Foreskin fibroblast (primary cell): ENCODE measurements at places on chromosomes 6 and 20.

GRCh38 chr6:3382326-3383279 is 74.2 kb downstream of the SLC22A23 start:
- DNase-seq = no peak

- peak; percentile 42 for DNase-seq
Observed at GRCh38 chr6:18507561-18507960, 120.4 kb downstream of the RNF144B start.

DNA sequence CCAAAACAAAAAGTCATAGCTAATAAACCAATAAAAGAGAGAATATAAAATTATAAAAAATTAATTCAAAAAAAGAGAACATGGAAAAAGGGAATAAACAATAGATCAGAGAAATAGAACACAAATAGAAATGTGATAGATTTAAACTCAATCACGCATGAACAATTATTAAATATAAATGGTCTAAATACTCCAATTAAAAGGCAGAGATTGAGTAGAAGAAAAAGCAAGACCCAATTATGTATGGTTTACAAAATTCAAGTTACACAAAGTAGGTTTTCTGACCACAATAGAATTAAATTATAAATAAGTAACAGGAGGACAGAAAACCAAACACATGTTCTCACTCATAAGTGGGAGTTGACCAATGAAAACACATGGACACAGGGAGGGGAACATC is 36.4 kb upstream of the MAN1A1 start:
- DNase-seq = no peak

DNA sequence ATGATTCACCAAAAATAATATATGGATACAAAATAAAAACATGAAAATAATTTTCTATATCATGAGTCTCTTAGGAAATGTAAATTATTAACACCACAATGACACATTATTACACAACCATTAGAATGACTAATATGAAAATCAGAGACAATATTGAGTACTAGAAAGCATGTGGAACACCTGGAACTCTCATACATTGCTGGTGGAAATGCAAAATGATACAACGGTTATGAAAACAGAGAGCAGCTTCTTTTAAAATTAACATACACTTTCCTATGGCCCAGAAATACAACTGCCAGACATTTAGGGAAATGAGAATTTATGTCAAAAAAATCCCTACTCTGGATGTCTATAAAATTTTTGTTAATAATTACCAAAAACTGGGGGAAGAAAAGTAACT is 853.3 kb upstream of the MAN1A1 start:
- no peak for DNase-seq

DNA sequence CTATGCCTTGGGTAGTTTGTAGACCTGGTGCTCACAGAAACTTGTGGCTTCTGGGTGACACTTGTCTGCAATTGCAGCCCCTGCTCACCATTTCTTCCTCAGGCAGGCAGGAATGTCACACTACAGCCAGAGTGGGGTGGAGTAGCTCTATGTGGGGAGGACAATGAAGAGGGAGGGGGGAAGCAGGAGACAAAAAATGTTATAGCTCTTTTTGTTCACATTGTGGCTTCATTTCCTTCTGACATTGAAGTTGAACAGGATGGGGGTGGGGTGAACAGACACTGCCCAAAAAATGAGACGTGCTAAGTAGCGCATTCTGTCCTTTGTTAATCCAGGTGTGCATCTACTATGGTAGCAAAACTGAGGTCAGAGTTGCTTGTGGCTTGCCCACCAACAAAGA is at the start of gene THEMIS:
Gene THEMIS, minus strand, starts transcription at position 124 of the 400 bp plus-strand sequence. CDS start 126 bp downstream, outside the sequence.
- DNase-seq = no peak

GRCh38 chr6:141110481-141110880 is 1022.2 kb upstream of the GJE1 start:
- DNase-seq = peak; percentile 53

DNA sequence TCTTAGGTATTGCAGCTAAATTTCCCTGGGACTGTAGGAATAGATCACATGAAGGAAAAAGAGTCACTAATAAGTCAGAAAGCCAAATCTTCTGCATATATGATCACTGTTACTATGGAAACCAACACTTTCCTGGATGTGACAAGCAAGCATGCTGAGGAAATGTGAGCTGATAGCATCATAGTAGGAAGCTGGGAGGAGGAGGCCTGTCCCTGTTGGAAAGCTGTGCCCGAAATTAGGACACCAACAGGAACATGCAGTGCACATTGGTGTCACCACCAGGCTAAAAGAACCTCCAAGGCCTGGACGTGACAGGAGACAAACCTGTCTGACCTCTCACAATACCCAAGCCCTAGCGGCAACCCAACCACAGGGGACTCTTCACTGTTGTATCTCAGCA is 181.9 kb upstream of the PCSK2 start:
- DNase-seq = no peak

- DNase-seq = no peak
Observed at GRCh38 chr6:170512249-170512648, 40.9 kb downstream of the PSMB1 start.

DNA sequence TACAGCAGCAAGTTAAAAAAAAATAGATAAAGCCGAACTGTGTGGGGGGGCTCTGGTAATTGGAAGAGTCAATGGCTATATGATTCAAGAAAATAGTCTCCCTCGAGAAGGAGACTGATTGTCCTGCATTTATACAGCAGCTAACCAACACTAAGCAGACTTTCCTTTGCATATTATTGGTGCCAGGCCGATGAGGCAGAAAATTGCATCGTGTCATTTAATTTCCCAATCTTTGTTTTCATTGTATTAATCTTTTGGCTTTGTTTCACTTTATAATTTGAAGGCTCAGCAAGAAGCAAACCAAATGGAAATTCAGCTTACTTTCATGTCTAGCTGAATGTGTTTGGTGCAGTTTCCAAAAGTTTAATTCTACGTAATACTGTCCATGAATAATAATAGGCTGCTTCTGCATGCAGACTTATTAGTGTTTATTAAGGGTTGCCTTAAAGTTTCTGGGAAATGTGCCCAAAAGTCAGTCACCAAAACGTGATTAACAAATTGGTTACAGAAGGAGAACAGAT is 258.5 kb downstream of the HACE1 start:
- peak; percentile 21 for DNase-seq

GRCh38 chr20:49677777-49678758 is 35.6 kb downstream of the B4GALT5 start:
- no peak for DNase-seq

DNA sequence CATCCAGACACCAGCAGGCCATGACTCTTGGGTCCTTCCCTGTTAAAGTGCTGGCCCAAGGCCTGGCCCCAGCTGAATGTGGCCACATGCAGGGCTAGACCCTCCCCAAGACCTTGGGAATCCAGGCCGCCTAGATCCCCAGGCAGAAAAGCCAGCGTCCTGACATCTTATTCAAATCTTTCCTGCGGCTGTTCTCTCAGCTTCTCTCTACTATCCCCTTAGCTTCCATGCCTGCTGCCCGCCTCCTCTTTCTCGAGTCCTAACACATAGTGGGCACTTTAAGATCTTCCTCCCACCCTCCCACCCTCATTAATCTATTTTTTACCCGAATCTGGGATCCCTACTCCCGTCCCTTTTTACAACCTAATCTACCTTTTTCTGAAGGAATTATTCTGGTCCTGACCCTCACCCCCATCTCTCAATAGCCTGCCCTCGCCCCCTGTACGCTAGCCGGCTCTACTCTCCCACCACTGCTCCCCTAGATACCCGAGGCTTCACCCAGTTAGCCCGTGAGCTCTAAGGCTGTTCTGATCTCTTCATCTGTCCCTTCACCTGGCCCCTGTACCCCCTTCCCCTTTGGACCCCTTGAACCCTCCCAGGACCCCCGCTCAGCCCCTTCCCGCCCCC is at the start of gene CCHCR1:
Gene CCHCR1, minus strand, starts transcription at position 290 of the 627 bp plus-strand sequence. Its CDS starts 202 bp downstream, at position 88.
- no peak for DNase-seq

DNA sequence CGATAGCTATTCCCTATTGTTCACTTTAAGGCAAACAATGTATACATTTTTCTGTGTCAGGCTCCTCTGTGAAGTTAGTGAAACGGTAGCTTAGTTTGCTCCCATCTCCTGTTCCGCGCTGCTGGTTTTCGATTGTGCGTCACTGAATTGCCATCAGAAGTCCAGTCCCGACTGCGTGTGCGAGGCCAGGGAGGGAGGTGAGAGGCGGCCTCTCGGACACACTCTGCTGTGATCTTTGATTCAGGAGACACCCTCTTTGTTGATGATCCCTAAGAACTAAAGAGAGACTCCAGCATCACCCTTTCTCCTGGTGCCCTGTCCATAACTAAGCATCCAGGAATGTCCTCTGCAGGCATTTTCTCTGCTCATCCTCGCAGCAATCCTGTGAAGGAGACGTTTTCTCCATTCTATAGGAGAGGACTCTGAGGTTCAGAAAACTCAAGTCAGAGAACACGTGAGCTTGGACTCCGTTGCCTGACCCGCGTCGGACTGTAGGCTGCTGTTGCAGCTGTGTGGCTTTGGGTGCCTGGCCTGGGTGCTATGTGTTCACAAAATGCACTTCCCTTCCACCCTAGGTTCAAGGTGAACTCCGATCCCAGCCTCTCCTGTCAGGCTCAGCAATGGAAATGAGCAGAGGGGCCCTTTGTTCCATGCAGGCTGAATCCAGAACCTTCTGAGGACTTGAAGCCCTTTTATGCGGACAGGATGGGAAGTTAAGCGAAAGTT is 24.1 kb upstream of the UNC93A start:
- DNase-seq = no peak
